ENCODE measurements at places on chromosomes 4 and X. TPM values are rescaled to one million over a fixed set of nuclear protein-coding genes. Genes with fewer than 3 reads are reported as not detected.

The YTHDC1 gene
- 57.7 TPM for total RNA-seq

The MTMR8 gene
- total RNA-seq, result 1.8 TPM

The SMIM31 gene
- total RNA-seq, result 1.8 TPM

The GLRA3 gene
- 0.17 TPM for total RNA-seq

The GYPA gene
- not detected for total RNA-seq

The RTL9 gene
- not detected for total RNA-seq

The SSX2 gene
- total RNA-seq, result 12.4 TPM
